Bone marrow (tissue), 2 donors: ENCODE measurements at places on chromosomes 6 and 20.

- DNase-seq = no peak
Observed at GRCh38 chr20:41428285-41428684, 61.7 kb upstream of the EMILIN3 start.

DNA sequence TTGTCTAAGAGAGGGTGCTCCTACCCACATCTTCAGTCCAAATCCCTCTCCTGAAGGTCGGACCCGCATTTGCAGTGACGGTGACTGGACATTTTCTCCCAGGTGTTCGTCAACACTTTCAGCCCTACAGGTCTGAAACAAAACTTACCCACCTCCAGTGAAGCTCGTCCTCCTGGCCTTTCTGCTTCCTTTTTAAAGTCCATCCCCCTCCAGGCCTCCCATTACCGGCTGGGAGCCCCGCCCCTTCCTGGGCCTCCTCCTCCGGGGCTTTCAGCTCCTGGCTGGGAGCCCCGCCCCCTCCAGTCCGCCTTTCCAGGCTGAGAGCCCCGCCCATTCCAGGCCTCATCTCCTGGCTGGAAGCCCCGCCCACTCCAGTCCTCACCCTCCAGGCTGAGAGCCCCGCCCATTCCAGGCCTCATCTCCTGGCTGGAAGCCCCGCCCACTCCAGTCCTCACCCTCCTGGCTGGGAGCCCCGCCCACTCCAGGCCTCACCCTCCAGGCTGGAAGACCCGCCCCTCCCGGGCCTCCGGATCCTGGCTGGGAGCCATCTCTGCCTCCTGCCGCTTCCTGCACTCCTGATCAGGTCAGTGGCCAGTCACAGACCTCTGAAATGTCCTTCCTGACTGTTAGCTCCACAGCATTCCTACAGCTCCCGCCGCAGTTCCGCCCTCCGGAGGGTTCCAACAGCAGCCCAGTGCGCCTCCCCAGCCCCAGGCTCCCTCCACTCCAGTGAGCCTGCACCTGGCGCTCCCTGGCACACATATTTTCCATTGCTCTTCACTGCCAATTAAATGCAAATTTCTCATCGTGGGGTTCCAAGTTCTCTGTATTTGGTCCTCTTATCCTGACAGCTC lies 98.5 kb downstream of the LY86 start:
- no peak for DNase-seq

DNA sequence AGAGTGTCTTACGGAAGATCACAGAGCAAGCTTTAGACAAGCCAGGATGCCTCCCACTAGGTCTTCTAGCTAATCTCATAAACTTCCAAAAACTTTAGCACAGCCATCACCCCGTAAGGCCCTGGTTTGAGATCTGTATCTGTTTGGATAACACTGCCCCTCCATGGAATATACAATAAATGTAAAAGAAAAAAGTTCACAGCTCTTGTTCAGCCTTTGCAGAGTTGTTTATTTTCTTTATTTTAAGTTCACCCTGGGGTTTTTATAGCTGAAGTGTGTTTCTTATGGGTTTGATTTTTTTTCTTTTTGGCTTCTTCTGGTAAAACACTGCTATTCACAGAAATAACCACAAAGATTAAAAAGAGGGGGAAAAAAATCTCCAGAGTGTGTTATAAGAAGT lies 125.6 kb downstream of the EYA2 start:
- DNase-seq = no peak

DNA sequence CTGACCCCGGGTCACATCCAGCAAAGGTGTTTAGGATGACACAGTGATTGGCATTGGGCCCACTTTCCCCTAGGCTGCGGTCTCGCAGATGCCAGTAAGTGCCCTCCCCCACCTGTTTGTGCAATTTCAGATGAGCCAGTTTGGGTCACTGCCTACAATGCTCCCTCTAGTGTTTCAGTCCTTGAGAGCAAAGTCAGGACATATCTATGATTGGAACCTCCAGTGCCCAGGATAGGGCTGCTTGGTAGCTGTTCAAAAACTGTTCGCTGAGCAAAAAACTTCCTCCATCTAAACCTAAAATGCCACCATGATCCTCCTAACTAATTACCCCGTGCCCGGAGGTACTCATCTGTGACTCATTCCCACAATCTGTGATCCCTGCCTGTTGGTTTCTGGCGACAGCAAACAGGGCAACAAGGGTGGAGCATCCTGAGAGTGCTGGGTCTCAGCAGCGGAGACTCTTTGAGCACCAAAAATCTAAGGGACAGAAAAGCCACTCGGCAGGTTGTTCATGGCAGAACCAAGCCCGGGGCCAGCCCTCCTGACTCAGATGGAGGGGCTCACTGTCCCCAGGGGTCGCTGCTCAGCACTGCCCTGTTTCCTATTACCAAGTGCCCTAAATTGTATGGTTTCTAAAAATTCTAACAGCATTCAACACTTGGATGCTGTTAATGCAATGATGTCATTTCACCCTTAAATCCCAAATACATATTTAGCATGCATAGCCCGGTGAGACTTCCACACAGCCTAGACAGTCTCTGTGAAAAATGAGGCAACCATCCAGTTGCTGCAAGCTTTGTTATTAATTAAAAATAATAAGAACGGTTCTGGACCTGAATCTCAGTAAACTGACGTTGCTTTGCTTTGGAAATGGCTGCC lies 5.0 kb downstream of the VSX1 start:
- no peak for DNase-seq

DNA sequence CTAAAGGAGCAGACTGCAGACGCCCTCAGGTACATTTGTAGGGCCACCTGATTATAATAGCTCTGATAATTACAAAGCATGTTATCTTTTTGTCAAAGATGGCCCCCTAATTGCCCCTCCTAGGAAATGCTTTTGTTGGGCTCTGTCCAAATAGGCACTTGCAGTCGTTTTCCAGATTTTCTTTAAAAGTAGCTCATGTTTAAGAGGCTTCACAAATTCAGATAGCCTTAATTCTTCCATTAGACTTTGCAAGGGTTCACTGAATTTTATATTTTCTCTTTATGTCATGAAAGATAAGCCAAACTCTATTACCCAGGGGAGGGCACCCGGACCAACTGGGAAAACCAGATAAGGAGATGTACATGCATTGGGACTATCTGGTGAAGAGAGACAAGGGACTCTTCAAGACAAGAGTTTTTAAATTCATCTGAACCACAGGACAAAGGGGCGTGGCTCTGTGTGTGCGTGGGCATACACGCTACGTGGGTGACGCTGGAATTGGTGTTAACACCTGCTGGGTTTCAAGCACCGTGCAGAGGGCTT lies 95.6 kb downstream of the TOX2 start:
- DNase-seq = no peak

DNA sequence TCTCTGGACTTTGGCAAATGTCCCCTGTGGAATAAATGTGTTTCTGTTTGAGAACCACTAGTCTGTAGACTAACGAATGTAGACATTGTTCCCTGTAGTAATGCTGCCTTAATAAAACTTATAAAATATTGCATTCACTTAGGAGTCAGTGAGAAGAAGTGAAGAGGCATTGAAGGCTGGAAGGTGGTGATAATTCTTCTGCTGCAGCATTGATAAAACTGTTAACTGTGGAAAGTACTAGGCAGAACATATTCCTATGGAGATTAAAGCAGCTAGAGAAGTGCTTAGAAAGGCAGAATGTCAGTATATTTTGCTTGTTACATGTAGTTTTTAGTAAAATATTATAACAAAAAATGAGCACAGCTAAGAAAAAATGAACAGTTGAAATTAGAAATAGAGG lies 4.8 kb downstream of the PGK2 start:
- DNase-seq = no peak

DNA sequence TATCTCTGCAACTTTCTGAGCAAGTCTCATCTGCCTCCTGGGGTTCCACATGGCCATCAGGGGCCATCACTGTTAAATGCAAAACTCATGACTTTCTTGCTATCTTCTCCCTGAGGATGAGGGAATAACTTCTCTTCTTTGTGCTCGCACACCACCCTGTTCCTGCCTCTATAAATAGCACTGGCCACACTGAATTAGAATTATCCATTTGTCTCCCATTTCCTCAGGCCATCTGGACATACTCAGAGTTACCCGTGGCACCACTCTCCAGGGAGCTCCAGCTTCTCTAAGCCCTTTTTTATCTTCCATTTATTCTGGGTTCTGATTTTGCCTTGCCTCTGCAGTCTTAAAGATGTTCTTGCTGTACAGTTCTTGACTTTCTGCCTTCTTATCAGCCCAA lies 72.8 kb upstream of the ECI2 start:
- no peak for DNase-seq

GRCh38 chr20:11660673-11661072 lies 257.0 kb upstream of the BTBD3 start:
- no peak for DNase-seq

DNA sequence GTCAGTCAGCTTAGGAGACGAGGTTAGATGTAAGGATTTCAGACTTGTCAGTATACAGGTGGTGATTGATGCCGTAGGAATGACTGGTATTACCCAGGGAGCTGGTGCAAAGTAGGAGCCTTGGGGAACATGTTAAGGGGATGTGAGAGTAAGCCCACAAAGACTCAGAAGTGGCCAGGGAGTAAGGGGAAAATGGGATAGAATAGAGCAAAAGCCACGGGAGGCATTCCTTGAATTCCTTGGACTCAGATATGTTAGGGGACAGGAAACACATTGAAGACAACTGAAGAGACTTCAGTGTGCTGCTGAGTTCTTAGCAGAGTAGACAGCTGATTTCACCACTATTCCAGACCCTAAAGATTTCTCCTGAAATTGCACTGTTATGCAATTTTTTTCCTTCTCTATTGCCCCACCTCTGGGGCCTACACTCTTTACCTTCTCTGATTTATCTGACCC lies 1.2 kb upstream of the ACAT2 start:
- DNase-seq = no peak

DNA sequence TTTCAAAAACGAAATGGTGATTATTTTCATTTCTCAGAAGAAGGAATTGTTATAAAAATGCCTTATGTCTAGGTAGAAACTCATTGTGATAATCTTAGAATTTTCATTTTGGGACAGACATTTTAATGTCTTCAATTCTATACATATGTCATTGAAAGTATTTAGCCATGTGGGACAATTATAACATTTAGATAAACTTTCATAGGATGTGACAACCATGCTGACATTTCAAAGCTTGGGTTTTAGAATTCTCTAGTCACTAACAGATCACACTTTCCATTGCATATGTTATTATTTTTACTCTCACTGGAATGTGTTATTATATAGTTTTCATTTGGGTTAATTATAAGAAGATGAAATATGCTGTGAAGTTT lies 4.9 kb downstream of the TAGAP start:
- no peak for DNase-seq

GRCh38 chr6:123812621-123813020 lies 9.0 kb downstream of the NKAIN2 start:
- DNase-seq = no peak
